ENCODE measurements at places on chromosomes 3 and 15.

GRCh38 chr3:25854635-25855034 is 64.7 kb downstream of the OXSM start:
- DNase-seq = no peak

DNA sequence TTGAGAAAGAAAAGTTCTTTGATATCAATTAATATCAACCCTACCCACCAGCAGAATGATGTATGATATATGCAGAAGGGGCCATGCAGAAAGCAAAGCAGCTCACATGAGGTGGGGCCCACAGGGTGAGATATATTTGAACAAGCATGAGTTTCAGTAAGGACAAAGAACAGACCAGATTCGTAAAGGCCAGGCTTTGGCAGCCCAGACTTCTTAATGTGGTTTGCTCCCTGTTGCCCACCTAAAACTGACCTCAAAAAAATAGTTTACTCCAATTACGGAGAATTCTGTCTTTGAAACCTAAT is 255.7 kb upstream of the WNT5A start:
- DNase-seq = no peak

- DNase-seq = no peak
Observed at GRCh38 chr3:138135833-138136194, 3.6 kb upstream of the A4GNT start.

DNA sequence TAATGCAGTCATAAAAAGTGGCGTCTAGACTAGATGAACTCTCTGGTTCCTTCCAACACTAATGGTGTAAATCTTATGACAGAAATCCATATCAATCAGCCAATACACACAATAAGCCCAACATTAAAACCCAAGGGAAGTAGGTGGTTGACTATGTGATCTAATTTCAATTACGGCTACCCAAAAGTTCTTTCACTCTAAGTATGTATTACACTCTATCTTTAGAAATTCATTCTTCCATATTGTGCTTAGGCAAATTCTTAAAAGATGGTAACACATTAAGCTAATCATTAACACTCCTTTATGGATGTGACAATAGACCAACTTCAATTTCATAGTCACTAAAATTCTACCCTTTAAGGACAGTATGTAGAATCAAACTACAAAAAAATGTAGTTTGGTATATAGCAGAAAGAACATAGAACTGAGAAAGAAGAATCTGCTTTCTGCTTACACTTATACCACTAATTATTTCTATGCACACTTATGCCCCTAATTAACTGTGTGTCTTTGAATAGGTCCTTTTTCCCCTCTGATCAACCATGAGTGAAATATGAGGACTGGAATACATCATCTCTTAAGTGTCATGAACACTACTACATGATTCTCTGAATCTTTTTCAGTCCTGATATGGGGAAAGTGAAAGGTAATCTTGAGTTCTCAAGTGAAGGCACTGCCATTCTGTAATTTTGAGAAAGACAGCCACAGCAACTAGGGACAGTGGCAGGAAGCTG is 557.6 kb downstream of the IGSF11 start:
- no peak for DNase-seq

DNA sequence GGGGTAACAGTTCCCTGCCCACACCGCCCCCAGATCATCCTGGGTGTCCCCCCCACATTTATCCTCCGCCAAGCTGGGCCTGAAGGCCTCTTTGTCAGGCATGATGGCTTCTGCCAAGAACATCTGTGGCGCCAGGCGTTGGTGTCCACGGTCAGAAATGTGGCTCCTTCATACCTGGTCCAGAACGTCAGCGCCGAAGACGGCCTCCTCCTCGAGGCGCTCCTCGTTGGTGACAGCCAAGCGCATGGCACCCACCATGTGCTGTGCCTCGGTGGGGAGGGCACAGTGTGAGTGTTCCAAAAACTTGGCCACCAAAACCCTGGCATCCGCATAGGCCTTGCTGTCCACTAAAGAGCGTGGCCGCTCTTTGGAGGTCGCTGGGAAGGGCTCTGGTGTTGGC is 146.5 kb downstream of the NSMCE3 start:
- DNase-seq = no peak

DNA sequence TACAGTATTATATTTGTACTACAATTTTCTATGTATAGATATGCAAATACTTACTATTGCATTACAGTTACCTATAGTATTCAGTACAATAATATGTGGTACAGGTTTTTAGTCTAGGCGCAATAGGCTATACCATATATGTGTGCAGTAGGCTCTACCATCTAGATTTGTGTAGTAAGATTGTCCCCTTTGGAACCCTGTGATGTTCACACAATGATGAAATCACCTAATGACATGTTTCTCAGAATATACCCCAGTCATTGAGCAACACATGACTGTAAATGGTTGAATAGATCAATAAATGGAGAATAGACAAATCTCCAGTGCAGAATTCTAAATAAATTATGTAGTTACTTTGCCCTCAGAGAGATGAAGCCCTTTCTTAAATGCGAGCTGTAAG is 17.6 kb upstream of the TMC3 start:
- no peak for DNase-seq

DNA sequence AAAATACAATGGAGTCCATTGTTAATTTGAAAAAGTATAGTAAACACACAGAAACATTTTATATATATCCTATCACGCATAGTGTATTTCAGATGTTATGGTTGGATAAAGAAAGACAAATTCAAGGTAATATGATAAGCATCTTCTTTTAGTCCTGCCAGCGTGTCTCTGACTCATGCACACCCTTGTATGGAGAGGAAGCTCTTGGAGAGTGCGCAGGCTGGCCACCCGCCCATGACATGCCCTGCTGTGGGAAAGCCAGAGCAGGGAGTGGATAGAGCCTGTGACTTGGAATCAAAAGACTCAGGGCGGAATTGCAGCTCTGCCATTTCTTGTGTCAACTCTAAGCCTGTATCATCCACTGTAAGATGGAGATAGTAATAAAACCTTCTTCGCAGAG is 23.0 kb upstream of the COPG1 start:
- DNase-seq = no peak

DNA sequence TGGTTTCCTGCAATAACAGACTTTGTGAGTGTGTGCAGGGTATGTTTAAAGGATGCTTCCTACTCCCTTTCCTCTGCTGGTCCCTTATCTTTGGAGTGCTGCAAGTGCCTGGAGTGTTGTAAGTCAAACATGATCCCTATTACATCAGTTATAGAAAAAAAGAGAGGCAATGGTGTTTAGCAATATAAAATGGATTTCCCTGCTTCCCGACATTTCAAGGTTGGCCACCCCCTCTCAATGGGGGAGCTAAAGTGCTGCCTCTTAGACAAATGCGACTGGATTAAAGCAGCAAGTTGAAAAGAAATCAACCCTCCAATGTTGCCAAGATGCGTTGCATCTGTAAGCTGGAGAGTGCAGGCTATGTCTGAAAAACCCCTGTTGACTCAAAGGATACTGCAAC is 203.1 kb upstream of the WNT5A start:
- no peak for DNase-seq

DNA sequence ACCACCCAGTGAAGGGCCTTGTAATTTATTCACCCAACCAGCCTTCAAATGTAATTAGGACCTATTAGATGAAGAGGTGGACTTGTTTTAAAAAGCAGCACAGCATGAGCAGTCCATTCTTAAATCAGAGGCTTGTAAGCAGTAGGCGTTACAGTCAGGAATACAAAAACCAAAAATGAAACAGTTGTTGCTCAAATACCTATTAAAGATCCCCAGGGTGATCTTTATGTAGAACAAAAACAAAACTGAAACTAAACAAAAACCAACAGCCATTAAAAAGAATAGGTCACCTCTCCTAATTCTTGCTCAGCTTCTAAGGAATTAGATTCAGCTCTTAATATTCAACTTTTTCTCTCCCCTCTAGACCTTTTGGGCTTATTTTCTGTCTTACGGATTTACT is 104.9 kb upstream of the ST8SIA2 start:
- DNase-seq = no peak

- DNase-seq = no peak
Observed at GRCh38 chr3:6860149-6860953, 564 bp upstream of the GRM7 start.

GRCh38 chr3:194337965-194338753 is 13.0 kb downstream of the CPN2 start:
- DNase-seq = no peak

DNA sequence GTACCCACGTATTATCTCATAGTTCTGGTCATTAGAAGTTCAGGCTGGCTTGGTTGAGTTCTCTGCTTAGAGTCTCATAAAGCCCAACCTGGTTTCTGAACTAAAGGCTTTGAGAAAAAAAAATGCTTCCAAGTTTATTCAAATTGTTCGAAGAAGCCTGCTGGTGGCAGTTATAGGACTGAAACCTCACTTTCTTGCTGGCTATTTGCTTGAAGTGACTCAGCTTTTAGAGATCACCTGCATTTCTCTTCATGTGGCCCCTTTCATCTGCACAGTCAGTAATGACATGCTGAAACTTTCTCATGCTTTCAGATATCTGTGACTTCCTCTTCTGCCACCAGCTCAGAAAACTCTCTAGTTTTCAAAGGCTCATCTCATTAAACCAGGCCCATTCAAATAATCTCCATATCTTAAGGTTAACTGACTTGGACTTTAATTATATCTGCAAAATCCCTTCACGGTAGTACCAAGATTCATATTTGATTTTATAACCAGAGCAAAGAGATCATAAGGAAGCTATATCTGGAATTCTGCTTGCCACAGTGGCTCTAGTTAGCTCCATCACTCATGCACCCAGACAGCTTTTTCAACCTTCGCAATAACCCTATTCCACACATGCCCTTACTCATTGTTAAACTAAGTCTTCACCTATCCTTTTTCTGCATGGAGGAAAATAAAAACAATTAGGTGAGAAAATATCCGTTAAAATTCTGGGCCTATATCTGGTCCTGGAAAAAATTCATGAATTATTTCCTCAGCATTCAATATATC is 433.8 kb upstream of the CBLB start:
- no peak for DNase-seq

DNA sequence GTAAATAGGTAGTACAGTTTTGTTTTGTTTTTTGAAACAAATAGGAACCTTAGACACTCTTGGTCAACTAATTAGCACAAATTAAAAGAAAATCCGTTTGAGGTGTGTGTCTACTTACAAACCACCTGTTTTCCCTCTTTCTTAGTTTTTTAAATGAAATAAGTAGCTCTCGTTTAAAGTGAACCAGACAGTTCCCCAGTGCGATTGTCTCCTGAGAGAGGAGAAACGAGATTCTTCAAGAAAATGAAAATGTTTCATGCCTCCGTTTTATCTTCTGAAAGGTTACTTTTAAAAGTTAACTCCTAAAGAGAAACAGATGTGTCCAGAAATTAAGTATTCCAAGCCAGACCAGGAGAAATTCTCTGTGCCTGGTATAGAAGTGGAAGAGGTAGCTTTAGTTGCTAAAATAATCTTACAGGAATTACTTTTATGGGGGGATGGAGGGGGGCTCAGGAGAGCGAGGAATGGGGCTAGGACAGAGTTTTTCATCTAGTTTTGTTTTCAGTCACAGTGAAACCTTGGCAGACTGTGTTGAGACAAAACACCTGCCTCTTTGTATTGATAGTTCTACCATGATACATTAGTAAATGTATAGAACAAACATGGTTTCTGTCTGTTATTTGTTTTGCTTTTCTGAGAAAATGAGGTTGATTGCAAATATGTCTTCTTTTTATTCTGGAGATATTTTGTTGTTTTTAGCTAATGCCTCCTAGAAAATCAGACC is 155.1 kb upstream of the CNTN4 start:
- DNase-seq = no peak

DNA sequence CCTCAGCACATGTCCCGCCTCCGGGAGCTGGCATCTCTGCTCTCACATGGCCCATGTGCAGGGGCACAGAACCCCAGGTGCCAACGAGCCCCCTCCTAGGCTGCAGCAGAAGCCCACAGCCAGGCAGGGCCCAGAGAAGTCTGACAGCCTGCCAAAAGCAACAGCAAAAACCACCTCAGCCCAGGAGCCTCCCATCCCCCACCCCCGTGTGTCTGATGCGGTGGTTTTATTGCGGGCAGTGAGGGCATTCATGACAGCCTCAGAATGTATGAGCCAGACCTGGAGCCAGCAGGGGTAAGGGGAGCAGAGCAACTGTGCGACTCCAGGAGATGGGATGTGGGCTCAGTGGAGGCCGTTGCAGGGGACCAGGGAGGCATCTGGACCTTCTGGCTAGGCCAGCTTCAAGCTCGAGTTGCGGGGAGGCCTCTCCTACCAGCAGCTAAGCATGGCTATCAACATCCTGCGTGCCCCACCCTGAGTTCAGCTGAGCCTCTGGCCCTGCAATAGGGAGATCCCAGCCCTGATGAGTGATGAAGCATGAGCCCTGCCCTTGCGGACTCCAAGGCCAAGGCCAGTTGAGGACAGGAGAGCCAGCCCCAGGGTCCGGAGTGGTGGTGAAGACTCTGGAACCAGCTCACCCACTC is 52.5 kb downstream of the CYP11A1 start:
- DNase-seq = no peak

GRCh38 chr3:16329036-16329825 is 64.2 kb downstream of the OXNAD1 start:
- DNase-seq = no peak

- DNase-seq = no peak
Observed at GRCh38 chr3:153289334-153289808, 127.3 kb downstream of the RAP2B start.

GRCh38 chr15:71275098-71275497 is 159.8 kb downstream of the THSD4 start:
- no peak for DNase-seq

- no peak for DNase-seq
Observed at GRCh38 chr3:89260721-89261120, 153.3 kb downstream of the EPHA3 start.

- DNase-seq = no peak
Observed at GRCh38 chr3:40715551-40715950, 190.8 kb downstream of the ZNF621 start.

- DNase-seq = no peak
Observed at GRCh38 chr3:193826159-193826795, 233.3 kb downstream of the OPA1 start.

DNA sequence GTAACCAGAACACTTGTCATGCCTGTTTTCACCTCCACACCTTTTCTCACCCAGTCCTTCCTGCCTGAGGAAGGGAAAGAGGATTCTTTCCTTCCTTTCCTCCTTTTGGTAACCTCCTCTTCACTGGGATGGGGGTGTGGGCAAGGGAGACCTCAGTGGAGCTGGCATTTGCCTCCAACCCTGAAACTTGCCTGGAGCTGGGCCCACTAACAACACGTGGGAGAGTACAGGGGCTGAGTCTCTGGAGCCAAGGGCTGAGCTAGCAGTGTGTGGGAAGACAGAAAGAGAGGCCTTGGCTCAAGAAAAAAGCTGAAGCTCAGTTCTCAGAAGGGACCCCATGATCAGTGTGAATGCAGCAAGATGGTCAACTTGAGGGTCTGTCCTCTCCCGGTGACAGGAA is 86.6 kb upstream of the SLC6A11 start:
- DNase-seq = no peak

DNA sequence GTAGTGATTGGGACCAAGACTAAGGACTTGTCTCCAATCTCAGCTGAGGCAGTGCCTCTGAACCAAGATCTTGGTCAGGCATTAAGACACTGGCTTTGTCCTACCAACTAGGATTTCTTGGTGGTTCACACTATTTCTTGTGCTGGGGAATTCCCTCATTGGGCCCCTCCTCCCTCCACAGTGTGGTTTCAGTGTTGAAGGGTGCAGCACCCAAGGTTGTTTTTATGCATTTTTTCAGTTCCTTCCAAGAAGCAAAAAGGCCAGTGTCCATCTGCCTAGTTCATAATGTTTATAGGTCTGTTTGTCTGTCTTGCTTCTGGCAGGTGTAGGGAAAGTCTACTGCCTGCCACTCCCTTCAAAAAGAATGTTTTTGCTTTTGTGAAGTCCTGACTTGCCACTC is 10.6 kb upstream of the ITPKA start:
- no peak for DNase-seq
